Stimulated activated CD4-positive, alpha-beta T cell treated with anti-CD3 and anti-CD28 coated beads, Interleukin-1b, Interleukin-23, amount 100 ng/mL, for 1 hour (primary cell): ENCODE measurements at places on chromosomes 6 and 20.

GRCh38 chr20:23155141-23155590 lies 69.0 kb upstream of the CD93 start:
- DNase-seq = no peak

DNA sequence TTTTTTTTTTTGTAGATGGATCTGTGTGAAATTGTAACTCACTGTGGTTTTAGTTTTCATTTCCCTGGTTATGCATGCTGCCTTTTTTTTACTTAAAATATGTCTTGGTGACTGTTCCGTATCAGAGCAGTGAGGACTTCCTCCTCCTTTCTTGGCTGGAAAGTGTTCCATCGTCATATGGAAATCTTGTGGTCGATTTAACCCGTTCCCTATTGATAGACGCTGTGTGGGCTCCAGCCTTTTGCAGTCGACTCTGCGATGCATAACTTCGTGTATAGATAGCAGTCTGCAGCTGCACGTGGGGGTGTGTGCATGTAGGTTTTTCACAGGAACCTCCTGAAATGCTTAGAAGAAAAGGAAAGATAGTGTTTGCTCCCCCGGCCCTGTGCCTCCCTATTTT lies 28.1 kb upstream of the PNPLA1 start:
- DNase-seq = no peak

- no peak for DNase-seq
Measured at GRCh38 chr20:61234224-61234890, 17.7 kb upstream of the CDH4 start.

DNA sequence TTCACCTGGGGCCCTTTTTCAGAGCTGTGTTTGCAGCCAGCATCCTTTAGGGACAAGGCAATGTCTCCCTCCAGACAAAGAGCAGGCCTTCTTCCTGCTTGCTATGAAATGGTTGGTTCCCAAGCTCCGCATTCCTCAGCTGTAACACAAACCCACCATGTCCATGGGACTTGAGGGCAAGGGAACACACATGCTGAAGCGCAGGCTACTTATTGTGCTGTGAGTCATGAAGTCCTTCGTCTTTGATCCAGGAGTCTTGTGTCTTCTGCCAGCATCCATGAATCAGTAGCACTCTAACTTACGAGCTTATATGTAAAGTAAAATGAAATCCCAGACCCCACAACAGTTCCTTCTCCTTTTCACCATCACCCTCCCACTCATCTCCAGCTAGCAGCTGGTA lies 59.0 kb downstream of the ANKRD60 start:
- DNase-seq = no peak

GRCh38 chr20:32796383-32796948 lies 23.3 kb upstream of the MAPRE1 start:
- DNase-seq = no peak

DNA sequence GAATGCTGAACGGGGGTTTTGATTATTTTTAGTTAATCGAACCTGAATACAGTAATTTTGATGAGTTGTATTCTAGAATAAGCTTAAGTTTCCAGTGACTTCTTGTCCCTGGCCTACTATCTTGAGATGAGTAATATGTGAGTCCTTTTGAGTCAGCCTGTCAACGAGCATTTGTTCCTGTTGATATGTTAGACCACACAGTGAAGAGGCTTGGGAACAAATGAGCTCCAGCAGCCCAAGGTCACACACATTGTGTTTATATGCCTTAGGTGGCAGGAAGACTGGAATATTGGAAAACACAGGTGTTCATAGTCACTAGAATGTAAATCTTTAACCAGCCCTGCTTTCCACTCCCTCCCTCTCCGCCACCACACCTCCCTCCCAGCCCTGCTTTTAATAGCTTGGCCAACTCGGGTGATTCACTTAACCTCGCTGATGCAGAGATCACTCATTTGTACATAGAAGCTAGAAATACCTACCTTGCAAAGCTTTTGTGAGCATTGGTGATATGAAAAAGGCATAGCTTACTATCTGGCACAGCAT lies 9.1 kb downstream of the SMPDL3A start:
- no peak for DNase-seq
